Aorta (tissue), 5 donors: ENCODE measurements at places on chromosomes 3 and 15. TPM values are rescaled to one million over a fixed set of nuclear protein-coding genes. Genes with fewer than 3 reads are reported as not detected.

- no peak for DNase-seq
Measured at GRCh38 chr3:15342246-15342645, 9.9 kb upstream of the SH3BP5 start.

GRCh38 chr3:128490915-128491690, 1.9 kb downstream of the GATA2 start:
- no peak for DNase-seq

- no peak for DNase-seq
Measured at GRCh38 chr3:125191730-125192129, 20.8 kb downstream of the SLC12A8 start.

DNA sequence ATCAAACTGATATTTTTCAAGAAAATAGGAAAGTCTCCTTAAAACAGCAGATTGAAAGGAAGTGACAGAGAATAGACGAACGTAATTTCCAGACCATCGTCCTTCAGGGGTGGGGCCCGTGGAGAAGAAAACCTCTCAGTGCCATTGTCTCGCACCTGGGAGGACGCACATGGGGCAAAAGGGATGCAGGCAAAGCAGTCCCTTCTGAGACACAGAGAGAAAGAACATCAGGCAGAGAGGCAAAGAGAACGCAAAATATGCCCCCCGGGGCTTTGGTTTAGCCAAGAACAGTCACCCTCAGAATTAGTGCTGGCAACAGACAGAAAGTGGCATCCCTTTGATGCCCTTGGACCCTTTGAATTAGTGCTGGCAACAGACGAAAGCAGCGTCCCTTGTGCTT, 37.0 kb downstream of the MUC20 start:
- DNase-seq: peak; percentile 20

GRCh38 chr3:111741181-111741580, 117.9 kb upstream of the PHLDB2 start:
- DNase-seq: no peak

- no peak for DNase-seq
Measured at GRCh38 chr15:101406036-101406435, 83.5 kb downstream of the PCSK6 start.

DNA sequence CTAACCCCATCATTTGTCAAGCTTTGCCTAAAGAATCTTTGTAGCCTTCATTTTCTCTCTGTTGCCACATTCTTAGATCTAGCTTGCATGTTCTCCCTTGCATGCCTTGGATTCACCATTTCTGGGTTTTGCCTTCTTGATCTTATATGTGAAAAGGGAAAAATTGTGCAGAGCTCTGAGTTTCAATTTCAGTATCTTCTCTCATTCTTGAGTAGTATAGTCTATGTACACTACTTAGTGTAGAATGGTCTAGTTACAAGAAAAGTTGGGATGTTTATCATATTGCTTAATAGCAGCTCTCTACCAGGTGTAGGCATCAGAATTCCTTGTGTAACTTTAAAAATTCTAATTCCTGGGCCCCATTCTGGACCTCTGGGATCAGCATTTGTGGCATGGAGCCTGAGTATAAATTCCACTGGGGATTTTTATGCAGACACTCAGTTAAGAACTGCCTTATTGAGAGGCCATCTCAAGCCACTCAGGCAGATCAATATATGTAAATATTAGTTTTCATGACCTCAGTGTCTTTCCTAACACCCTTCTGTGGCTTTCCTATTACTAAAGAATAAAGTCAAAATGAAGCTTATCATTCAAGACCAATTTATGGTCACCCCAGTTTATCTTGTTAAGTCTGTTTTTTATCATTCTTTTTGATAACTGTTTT, 23.4 kb downstream of the GTF2E1 start:
- DNase-seq: no peak

Gene MOBP
- total RNA-seq: not detected

GRCh38 chr3:12312010-12312409, 23.1 kb downstream of the PPARG start:
- no peak for DNase-seq

DNA sequence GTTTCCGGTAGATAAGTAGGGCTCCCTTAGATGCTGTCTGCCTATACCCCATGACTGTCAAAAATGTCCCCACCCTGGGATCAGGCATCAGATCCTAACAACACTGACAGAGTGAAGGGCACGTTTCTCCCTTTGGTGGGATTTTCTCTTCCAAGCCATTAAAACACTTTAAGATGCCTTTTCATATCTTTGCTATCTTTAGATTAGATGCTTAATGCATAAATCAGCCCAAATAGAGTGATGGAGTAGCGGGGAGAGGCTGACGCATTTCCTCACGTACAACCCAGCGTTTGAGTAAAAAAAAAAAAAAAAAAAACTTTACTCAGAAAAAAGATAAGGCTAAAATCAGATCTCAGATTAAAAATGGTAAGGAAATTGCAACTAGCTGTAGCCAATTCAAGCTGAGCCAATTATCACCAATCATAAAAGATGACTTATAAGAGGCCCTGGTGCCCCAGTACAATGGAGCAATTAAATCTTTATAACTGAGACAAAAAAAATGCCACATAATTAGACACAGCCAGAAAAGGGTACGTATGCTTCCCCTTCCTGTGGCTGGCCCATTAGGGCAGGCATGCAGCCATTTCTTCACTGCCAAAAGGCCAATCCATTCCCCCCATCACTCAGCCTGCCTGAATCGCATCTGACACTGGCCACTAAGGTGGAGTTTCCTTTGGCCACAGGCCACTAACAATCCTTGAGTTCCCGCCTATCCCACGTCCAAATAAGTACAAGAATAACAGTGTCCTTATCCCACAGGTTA, 45.0 kb downstream of the RFTN1 start:
- DNase-seq: no peak

DNA sequence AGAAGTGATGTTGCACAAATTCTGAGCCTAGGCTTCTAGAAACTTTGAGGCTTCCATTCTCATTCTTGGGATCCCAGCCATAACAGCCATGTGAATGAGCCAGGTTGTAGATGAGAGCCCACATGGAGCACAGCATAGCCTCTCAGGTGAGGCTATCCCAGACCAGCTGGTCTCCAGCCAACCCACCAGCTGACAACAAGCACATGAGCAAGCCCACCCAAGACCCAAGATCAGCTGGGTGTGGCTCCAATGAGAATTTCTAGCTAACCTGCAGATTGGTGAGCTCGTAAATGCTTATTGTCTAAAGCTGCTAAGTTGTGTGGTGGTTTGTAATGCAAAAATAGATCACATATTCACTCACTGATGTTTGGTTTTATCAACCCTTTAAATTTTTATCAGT, 14.4 kb downstream of the KY start:
- DNase-seq: no peak

- no peak for DNase-seq
Measured at GRCh38 chr15:101844916-101845315, 32.9 kb downstream of the OR4F15 start.

Gene ZNF860
- total RNA-seq: 1.8 TPM

- peak; percentile 75 for DNase-seq
Measured at GRCh38 chr3:48232734-48233133, 8.2 kb upstream of the ZNF589 start.

- no peak for DNase-seq
Measured at GRCh38 chr3:187068787-187069186, 70.5 kb downstream of the RPL39L start.

DNA sequence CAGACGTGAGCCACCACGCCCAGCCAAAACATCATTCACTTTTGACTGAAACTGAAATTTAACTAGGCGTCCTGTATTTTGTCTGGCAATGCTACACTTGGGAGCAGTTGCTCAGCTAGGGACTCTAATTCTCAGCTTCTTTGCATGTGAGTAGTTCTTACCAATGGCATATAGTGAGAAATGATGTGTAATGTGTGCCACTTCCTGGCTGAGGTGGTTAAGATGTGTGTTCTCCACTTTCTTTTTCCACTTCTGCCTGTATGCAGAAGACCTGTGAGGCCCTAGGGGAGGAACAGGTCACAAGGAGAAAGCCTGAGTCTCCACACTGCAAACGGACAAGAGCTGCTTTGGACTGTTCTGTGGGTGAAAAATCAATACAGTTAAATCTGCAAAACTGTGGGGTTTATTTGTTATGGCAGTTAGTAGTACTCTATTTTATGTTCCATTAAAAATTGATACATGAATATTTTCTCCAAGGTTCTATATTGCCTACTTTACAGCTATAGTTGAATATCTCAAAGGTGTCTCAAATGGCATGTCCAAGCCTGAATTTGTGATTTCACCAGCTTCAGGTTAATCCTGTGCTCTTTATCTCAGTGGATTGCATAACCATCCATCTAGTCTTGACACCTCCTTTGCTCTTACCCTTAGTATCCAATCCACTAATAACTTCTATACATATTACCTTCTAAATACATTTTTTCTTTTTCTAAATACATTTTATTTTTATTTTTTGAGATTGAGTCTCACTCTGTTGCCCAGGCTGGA, 59.3 kb downstream of the NR1D2 start:
- no peak for DNase-seq

Gene IMP3
- total RNA-seq: 35.2 TPM

GRCh38 chr3:107407355-107407754, 30.1 kb downstream of the CCDC54 start:
- DNase-seq: no peak

DNA sequence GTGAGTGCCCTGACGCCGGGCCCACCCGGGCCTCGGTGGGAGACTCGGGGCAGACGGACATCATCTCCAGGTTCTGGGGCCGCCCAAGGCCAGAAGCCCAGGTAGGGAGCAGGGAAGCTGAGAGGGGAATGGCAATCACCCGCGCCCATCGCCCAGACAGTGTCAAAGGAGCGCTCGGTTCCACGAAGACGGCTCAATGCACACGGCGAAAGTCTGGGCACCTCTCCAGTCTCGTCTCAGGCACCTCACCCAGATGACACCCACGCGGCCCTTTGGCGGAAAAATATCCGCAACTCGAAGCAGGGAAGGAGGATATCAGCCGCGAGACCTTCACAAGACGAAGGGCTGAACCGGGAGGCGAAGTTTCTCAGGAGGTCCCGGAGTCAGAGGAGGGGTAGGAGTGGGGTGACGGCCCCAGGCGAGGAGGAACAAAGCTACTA, 916 bp downstream of the IL17RD start:
- DNase-seq: peak; percentile 58

DNA sequence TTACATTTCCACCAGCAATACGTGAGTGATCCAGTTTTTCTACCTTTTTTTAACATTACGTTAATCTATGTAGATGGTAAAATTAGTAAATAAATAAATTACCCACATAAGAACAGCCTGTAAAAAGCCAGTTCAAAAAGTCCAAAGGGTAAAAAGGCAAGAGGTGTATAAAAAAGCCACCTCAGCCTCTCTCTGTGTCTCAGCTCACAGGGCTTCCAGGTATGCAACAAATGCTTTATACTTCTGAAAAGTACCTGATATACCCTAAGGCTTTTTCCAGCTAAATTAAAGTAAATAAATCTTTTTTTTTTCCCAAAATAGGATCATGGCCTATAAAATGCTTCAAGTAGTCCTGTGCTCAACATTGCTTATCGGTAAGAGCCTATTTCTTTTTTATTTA, at the start of gene C3orf85:
TSS of gene C3orf85 (plus strand) at position 197 of the 400 bp plus-strand sequence. CDS start at position 326, 129 bp downstream.
- DNase-seq: no peak

- DNase-seq: no peak
Measured at GRCh38 chr3:187223799-187224198, 26.5 kb downstream of the RTP1 start.

Gene ANKRD63
- not detected for total RNA-seq

Gene KLHL40
- total RNA-seq: not detected

Gene RNU5B-1
- total RNA-seq: 40.6 TPM

- no peak for DNase-seq
Measured at GRCh38 chr3:100650651-100651619, 41.5 kb downstream of the ADGRG7 start.

Gene TSC22D2
- total RNA-seq: 43.9 TPM

GRCh38 chr3:52277071-52277964, 1.1 kb downstream of the WDR82 start:
- peak; percentile 94 for DNase-seq

GRCh38 chr3:149276619-149277018, 55.0 kb upstream of the CP start:
- DNase-seq: no peak

Gene CCR3
- 0.29 TPM for total RNA-seq

GRCh38 chr3:175093748-175094147, 234.6 kb downstream of the NAALADL2 start:
- DNase-seq: no peak

DNA sequence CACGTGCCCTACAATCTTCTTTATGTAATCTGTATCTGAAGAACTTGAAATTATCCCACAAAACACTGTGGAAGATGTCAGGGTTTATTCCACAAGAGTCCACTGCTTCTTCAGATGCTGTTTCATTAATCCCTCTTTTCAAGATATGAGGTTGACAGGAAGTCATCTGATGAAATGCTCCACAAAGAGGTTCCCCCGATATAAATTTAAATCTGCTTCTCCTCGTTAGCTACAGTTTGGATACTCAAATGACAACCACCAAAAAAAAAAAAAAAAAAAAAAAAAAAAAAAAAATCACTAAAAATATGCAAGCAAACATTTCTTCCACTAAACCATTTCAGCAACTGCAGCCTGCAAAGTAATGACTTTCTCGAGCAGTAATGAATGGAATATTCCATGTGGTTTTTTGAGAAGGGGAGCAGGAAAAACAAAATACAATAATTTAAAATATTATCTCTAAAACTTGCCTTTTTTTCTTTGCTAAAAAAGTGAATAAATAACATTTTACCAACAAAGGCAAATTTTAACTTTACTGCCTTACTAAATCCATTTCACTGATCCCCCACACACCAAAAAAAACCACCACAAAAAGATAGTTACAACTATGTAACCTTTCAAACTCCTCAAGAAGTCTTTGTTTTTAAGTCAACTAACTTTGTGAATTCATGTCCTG, 37.8 kb downstream of the DLG1 start:
- no peak for DNase-seq

DNA sequence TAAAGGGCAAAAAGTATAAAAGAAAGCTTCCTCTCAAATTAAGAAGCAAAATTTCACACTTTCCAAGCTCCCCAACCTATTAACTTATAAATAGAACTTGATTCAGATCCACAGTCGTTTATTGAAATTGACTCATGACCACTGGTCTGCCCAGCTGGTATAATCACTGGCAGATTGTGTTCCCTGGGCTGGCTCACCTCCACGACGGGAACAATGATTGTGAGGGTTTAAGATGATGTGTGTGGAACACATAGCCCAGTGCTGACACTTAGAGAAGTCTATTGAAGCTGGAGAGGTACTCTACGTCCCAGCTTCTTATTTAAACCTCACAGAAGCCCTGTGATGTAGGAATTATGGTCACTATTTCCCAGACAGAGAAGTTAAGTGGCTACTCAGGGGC, 90.4 kb downstream of the MB21D2 start:
- DNase-seq: no peak

Gene NRROS
- total RNA-seq: 7.6 TPM

GRCh38 chr3:101988596-101988995, 139.3 kb downstream of the NFKBIZ start:
- DNase-seq: no peak

DNA sequence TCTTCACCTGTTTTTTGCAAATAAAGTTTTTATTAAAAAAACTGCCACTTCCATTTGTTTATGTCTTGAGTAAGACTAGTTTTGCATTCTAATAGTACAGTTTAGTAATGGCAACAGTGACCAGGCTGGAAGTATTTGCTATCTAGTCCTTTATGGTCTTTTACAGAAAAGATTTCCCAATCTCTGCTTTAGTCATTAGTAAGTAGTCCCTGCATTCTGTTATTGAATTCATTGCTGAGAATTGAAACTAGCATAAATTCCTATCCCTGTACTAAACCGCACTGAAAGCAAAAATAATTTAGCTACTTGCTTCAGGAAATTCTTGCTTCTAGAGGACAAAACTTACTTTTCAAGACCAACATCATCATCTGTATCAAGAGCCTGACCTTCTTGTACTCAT, 46.2 kb downstream of the CNTN6 start:
- DNase-seq: no peak

GRCh38 chr3:184366619-184367289, 5.2 kb downstream of the POLR2H start:
- DNase-seq: no peak
